Amygdala (tissue), 56 donors: ENCODE measurements at places on chromosomes 16 and 17.

GRCh38 chr17:9475101-9475658, 100.4 kb downstream of the STX8 start:
- DNase-seq, result peak; percentile 73

- peak; percentile 78 for DNase-seq
These were observed 505 bp upstream of the COG1 start for GRCh38 chr17:73192206-73192893.

GRCh38 chr17:28700830-28701492, 10.7 kb downstream of the PROCA1 start:
- DNase-seq, result no peak

DNA sequence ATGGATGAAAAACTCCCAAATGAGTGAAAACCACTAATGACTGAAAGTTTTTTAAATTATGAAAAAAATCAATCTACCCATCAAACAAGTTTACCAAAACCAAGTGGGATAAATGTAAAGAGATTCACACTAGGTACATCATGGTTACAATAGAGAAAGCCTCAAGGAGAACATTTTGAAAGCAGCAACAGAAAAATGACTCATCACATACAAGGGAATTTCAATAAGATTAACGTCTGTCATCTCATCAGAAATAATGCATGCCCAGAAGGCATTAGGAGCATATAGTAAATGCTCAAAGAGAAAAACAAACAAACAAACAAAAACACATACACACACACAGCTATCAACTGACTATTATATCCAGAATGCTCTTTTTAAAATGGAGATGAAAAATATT, 261.8 kb upstream of the KIF2B start:
- DNase-seq, result no peak

GRCh38 chr17:5769593-5770354, 185.5 kb upstream of the NLRP1 start:
- no peak for DNase-seq

GRCh38 chr16:20899071-20899470, 1.1 kb downstream of the DCUN1D3 start:
- DNase-seq, result no peak

DNA sequence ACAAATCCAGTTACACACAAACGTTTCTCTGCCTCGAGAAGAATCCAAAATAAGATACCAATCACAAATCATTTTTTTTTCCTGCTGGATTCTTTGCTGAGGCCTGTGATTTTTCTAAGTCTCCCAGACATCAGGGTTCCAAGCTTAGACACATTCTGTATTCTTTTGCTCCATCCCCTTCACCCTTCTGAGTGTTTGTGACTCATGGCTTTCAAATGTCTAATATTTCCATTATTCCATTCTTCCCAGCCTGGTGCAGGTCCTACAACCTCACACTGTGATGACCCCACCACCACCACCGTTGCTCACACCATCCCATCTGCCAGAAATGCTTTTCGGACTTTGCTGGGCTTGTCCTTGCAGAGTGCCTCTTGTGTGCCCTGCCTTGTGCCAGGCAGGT, 480.1 kb downstream of the SOX9 start:
- DNase-seq, result no peak

GRCh38 chr16:2686912-2687507, 4.7 kb downstream of the KCTD5 start:
- no peak for DNase-seq

GRCh38 chr17:41621916-41622315, 2.5 kb downstream of the KRT17 start:
- DNase-seq, result no peak

DNA sequence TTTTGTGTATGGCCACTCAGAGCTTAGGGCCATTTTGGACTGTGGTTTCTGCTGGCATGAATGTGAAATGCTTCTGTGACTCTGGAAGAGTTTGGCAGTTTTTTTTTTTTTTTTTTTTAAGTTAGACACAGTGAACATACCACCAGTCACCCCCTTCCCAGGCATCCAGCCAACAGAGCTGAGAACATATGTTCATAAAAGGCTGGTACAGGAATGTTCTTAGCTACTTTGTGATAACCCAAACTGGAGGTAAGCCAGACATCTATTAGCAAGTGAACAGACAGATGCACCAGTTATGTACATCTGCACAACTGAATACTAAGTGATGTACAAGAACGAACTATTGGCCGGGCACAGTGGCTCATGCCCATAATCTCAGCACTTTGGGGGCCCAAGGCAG, 92.7 kb downstream of the ABCC1 start:
- DNase-seq, result no peak

- no peak for DNase-seq
These were observed 51.4 kb downstream of the TBC1D16 start for GRCh38 chr17:79984045-79984840.

GRCh38 chr17:69103557-69104233, 38.0 kb downstream of the ABCA6 start:
- DNase-seq, result no peak

GRCh38 chr17:77344038-77344437, 203.3 kb downstream of the SEC14L1 start:
- no peak for DNase-seq

DNA sequence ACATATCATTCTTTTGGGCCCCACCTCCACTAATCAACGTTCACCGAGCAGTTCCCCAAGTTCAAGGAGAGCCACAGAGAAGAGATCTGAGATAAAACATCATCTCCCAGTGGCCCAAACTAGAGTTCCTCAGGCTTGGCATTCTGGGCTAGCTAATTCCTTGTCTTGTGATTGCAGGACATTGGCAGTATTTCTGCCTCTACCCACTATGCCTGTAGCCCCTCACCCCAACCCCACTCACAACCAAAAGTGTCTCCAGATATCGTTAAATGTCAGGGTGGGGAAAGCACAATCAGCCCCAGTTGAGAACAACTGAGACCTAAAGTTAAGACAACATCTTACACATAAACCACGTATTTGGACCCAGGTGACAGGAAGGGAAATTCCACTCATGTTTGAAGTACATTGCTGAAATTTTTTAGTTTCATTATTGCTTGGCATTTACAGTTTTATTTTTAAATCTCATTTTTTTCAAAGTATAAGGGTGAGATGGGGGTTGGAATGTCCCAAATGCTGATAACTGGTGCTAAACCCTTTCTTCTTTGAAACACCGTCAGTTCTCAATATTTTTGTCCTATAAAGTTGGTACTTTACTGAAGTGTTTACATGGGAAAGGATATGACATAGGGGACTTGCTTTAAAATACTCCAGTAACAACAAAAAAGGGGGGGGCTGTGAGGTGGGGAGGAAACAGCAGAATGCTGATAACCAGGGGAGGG, 13.6 kb downstream of the ZC3H7A start:
- DNase-seq, result no peak

DNA sequence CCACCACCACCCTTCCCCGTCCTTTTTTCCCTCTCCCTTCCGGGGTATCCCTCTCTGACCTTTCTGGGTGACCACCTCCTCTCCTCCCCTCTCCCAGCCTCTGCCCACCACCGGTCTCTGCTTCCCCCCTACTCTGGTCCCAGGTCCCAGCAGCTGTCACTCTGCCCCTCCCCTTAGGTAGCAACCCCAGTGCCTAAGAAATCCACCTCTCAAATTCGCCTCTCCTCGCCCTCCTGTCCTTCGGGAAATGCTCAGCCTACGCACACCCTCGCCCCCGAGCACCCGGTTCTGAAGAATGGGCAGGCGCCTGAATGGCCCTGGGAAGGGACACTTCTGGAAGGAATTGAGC, 775 bp upstream of the SP6 start:
- DNase-seq, result no peak

- DNase-seq, result no peak
These were observed 3.5 kb upstream of the SNX29 start for GRCh38 chr16:11973070-11973469.

DNA sequence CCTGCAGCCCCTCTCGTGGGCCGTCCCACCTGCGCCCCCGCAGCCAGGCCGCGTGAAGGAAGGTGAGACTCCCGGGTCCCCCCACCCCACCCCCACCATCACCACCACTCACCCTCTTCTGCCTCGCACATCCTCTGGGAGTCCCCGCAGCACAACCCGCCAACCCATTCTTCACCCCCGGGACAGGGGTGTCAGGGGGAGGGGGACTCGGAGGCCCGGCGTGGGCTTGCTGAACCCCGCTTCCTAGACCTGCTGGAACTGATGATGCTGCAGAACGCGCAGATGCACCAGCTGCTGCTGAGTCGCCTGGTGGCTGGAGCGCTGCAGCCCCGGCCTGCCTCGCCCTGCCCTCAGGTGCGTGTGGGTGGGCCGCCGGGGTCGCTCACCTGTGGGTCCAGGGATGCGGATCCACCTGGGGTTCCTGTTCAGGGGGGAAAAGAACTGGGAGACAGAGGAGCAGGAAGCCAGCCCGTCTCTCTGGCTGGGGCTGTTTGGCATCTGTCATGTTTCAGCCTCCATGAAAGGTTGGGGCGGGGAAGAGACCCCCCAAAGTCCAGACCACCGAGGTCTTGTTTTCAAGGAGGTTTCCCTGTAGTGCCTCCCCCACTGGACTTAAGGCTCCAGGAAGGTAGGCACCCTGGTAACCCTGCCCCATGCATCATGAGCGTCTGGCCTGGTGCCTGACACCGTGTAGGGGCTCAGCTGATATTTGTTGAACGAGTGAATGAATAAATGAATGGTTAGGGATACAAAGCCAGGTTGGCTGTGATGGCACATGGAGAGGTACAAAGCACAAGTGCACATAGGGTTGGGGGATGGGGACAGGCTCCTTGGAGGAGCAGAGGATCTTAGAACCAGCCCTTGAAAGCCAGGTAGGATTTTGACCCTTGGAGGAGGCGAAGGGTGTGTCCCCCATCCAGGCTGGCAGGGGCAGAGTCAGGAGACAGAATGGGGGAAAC, 849 bp downstream of the PRR29 start:
- DNase-seq, result no peak

GRCh38 chr17:17141860-17142552, 64.1 kb downstream of the PLD6 start:
- DNase-seq, result peak; percentile 79

GRCh38 chr17:29686993-29687590, 64.4 kb upstream of the CORO6 start:
- no peak for DNase-seq
